MV-4-11 (cell line): ENCODE measurements at places on chromosomes 4 and X.
A peak's percentile ranks its signal among the peaks of the same experiment; 100 is the strongest.

GRCh38 chr4:116537828-116538227 is 547.5 kb downstream of the TRAM1L1 start:
- DNase-seq: no peak

GRCh38 chr4:52718123-52718522 is 33.1 kb downstream of the ERVMER34-1 start:
- peak; percentile 56 for DNase-seq

GRCh38 chr4:144565527-144566195 is 80.3 kb upstream of the HHIP start:
- no peak for DNase-seq

GRCh38 chr4:25773358-25773757 is 89.4 kb downstream of the SEL1L3 start:
- no peak for DNase-seq

DNA sequence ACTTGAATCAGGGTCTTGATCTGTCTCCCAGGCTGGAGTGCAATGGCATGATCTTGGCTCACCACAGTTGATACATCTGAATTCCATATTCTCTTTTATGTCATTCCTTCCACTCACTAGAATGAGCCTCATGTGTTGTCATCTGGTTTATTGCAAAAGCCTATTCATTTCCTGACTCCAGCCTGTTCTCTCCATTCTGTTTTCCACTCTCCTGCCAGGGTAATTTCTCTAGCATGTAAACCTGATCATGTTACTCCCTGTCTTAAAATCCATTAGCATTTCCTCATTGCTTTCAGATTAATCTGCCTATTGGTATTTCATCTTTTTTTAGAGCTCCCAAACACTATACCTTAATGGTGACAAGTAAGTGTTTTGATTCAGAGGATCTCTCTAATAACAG is 4.3 kb upstream of the DDX60L start:
- DNase-seq: no peak

- no peak for DNase-seq
These were observed 118.9 kb upstream of the USP9X start for GRCh38 chrX:40966213-40966820.

DNA sequence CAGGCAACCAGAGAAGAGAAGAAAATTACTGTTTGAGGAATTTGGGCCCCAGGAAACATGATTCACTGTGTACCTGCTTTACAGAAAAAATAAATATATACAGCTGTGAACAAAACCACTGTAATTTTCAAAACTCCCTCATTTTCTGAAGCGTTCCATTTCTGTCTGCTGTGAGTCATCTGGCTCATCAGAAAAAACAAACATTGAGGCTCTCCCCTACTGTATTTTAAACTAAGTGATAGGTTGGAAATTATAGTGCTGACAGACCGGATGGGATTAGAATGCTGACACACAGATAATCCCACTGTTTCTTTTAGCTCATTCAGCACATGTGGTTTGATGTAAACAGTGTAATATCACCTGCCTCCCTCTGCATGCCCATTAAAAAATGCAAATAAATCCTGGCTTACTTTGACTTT is 847.0 kb downstream of the TRIML1 start:
- DNase-seq: no peak
